ENCODE measurements at places on chromosomes 13 and 19. TPM values are rescaled to one million over a fixed set of nuclear protein-coding genes. Genes with fewer than 3 reads are reported as not detected.

The CARD8 gene
- total RNA-seq = 27.1 TPM

The HCN2 gene
- total RNA-seq = 4.1 TPM

The FCAR gene
- total RNA-seq = 0.30 TPM

The ZNF256 gene
- 9.1 TPM for total RNA-seq

The FAM216B gene
- total RNA-seq = 4.6 TPM

The ARID3A gene
- 5.0 TPM for total RNA-seq

The ZNF486 gene
- total RNA-seq = 1.6 TPM

The TEX26 gene
- not detected for total RNA-seq

- DNase-seq = no peak
Observed at GRCh38 chr19:38263689-38264485, 486 bp upstream of the SPINT2 start.

- no peak for DNase-seq
Observed at GRCh38 chr13:95403349-95404140, 102.3 kb upstream of the ABCC4 start.

- no peak for DNase-seq
Observed at GRCh38 chr19:48348045-48348444, 15.7 kb downstream of the TMEM143 start.

DNA sequence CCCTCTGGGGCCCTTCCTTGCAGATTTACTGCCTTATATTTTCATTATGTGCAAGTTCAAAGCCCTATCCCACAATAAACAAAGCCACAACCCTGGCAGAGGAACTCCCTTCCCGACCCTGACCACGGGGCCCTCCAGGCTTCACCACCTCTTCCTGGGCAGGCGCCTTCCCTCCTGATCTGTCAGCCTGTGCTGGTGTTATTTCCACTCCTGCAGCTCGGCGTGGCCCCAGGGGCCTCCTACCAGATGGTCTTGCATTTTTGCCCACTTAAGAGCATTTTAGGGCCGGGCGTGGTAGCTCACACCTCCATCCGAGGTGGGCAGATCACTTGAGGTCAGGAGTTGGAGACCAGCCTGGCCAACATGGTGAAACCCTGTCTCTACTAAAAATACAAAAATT, 22.8 kb downstream of the SLC15A1 start:
- no peak for DNase-seq

- no peak for DNase-seq
Observed at GRCh38 chr13:67048084-67048820, 181.9 kb downstream of the PCDH9 start.

- DNase-seq = no peak
Observed at GRCh38 chr19:45151320-45151719, 9.5 kb downstream of the NKPD1 start.

DNA sequence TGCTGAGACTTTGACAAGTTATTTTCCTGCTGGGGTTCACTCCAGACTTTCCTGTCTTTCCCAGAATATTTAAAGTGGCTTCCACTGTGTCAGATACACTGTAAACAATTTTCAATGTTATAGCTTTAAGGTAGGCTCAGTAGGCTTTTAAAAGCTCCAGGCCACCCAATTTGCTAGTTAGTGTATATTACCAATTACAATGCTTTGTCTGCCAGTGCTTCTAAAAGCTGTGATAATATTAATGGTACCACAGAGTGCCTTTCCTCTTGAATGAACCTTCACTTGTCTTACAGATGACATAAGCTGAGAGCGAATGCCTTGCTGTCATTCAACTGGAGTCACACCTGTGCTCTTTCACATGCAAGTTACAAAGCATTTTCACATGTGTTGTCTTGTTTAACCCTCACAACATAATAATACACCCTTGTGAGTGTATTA, 239.7 kb upstream of the HTR2A start:
- DNase-seq = no peak

DNA sequence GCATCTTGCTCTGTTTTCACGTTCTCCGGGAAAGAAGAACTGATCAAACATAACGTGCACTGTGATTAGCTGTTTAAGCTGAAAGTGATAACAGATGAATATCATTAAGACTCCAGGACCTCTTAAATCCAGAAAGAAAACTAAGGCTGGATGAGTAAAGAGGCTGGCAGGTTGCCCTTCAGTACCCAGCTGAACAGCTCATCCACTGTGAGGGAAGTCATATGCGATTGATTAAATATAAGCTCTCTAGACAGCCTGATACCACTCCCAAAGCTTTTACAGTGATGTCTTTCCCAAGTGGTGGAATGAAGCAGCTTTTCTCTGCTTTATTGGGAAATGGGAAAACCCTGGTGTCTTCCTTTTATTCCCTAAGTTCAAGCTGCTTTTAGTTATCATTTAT, 116.9 kb downstream of the EFNB2 start:
- DNase-seq = no peak

- no peak for DNase-seq
Observed at GRCh38 chr19:5086230-5086629, 117.3 kb downstream of the KDM4B start.

- DNase-seq = no peak
Observed at GRCh38 chr13:75372517-75372916, 109.5 kb downstream of the TBC1D4 start.

DNA sequence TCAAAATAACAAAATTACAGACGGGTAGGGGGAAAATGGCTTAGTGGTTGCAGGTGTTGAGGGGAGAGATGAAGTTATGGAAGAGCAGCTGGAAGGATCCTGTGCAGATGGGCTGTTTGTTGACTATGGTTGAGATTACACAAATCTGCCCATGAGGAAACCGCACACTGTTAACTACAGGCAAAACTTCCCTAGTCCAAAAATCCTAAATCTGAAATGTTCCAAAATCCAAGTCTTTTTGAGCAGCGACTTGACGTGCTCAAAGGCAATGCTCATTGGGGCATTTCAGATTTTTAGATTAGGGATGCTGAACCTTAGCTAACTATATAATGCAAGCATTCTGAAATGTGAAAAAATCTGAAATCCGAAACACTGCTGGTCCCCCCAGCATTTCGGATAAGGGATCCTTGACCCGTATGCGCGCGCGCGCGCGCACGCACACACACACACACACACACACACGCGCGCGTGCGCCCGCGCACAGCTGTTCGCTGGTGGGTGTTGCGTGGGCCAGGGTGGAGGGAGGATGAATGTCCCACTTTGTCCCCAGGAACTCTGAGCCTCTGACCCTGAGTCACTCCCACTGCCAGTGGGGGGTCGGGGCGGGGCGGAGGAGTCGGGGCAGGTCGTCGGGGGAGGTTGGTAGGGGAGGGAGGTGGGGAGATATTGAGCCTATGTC, 6.8 kb downstream of the F2RL3 start:
- DNase-seq = peak; percentile 53

DNA sequence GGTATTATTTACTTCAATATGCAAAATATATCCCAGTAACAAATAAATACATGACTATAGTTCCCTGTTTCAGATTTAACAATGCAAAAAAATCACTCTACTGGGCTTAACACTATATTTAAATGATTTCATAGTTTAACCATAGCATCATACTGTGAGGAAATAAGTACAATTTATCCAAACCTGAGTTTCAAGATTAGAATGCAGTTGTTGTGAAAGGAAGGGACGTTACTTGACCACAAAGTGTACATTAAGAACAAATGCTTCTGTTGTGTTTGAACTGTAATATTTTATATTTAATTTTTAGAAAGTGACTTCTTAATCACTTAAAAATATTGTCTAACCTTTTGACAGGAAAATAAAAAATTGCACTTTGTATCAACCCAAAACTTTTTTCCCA, 1747.9 kb upstream of the SPRY2 start:
- DNase-seq = no peak

DNA sequence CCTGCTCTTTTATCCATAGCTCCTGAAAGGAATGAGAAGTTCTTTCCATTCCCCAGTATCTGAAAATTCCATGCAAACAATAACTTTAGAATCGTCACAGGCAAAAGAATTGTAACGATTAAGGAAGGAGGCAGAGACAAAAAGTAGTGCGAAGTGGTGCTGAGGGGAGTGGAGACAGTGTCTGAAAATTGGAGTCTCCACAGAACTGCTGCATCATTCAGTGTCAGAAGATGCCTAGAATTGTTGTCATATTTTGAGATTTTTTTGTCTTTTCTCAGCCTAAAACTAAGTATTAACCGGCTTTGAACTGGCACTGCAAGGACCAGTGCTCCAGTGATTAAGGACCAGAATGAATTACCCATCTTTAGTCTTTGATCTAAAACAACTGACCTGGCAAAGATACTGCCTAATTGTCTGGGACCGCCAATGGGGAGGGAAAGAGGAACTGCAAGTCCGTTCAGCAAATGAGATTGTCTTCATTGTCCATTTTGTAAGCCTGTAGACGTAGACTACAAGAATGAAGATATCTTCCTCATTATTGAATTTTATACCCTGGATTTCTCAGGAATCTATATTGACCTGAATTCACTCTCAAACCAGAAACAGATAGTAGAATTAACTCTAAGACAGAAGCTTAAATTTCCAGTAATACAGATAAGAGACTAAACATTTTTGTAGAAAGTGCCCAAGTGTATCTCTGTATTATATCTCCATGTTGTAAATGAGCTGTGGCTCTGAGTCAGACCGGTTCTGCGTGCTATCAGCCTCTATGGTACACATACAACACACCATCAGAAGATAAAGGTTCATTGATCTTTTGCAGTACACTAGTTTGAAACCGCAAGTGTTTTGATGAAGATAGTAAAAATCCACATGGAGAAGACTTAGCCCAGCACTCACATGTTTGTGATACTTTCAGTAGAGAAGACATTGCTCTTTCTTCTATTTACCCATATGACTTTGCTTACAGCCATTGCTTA, 293.2 kb downstream of the EFNB2 start:
- DNase-seq = no peak

GRCh38 chr19:7265963-7266362, 28.3 kb downstream of the INSR start:
- DNase-seq = no peak

DNA sequence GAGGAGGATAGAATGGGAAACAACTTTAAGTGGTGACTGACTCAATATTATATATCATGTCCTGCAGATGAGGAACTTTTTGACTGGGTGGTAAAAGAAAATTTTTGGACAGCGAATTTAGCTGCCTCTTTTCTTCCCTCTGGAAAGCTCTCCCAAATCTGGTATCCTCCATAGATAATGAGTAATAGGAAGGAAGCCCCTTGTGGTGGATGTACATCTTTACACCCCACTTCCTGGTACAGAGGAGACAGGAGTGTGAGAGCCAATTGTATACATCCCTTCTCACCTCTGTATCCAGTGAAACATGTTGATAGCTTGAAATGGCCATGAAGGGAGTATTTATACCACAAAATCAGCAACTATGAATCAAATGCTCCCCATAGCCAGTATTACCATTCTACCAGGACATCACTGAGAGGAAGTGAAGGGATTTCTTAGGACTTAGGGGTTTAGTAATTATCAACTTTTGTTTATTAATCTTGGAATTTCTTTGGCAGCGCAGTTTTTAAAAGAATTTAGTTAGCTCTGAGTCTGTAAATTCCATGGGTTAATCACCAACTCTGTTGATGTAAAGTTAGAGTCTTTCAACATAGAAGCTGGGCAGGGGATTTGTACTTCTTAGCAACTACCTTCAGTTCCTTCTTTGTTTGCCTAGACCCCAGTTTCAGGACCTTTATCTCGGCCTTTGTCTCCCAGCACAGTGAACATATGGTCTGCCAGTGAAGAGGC, 17.0 kb upstream of the TDRD3 start:
- DNase-seq = no peak

DNA sequence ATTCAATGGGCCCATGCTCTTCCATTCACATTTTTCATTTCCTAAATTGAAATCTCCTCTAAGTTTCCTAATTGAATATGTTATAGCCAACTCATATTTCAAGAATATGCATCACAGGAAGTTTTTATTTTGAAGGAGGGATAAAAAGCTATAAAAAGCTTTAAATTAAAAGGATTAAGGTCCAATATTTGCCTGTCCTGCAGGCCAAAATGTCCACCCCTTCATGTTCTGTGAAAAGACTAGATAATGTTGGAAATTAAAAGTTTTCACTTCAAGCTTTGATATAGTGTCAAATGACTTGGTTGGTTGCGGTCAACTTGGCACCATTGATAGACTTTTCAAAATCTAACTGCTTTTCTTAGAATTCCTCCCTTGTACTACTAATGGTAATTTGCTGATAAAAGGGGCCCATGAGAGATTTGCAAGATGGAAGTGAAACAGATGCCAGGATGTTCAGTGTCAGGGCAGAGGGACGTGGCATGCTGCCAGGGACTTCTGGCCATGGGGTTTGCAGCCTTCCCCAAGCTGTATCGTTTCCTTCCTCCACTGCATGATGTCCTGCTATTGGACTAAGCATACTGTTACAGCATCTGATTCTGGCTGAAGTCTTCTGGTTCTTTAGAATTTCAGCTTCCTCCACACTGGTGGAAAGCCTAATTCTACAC, 547.3 kb upstream of the MIR17HG start:
- DNase-seq = peak; percentile 88

DNA sequence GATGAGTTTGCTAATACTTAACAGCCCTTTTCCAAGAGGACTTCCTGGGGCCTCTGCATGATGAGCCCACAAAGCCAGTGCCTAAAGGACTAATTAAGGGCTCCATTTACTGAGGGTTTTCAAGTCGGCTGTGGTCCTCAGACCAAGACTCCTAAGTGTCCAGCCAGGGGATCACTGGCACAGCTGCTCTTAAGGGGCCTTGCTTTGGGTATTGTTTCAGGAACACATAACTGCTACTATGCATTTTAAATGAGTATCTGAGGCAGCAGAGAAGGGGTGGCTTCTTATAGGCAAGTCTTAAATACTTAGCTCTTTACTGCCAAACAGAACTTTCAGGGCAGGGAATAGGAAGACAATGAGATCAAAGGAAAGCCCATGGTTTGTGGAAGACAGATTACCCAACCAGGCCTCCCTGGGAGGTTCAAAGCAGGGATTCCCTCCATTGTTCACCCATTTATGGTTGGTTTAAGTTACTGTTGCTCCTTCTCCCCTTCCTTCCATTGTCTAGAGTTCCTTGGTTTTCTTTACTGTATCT, 61.9 kb downstream of the TNFRSF19 start:
- no peak for DNase-seq

GRCh38 chr19:52296773-52297600, at the start of gene ZNF480:
TSS of gene ZNF480 (plus strand) at chr19:52297169. CDS start at chr19:52300413, 3,244 bp downstream.
- DNase-seq = peak; percentile 93

GRCh38 chr19:57111329-57111644, 8.5 kb upstream of the USP29 start:
- DNase-seq = no peak

DNA sequence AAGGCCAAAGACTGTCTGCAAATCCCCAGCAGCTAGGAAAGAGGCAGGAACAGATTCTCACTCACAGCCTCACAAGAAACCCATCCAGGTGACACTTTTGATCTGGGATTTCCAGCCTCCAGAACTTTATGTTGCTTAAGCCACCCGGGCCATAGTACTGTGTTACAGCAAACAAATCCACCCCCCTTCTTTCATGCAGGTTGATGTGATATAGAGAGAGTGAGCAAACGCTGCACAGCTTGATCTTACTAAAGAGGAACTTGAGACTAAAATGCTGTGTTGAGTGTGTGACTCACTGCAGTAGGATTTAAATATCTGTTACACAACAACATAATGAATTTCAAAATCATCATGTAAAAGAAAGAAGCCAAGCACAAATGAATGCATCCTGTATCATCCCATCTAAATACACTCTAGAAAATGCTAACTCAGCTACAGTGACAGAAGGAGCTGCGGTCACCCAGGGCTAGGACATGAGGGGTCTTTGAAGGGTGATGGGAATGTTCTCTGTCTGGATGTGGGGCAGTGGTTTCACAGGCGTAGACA, 32.2 kb downstream of the RCBTB2 start:
- DNase-seq = no peak
